Esophagus squamous epithelium (tissue), 5 donors: ENCODE measurements at places on chromosomes 16 and 17.

DNA sequence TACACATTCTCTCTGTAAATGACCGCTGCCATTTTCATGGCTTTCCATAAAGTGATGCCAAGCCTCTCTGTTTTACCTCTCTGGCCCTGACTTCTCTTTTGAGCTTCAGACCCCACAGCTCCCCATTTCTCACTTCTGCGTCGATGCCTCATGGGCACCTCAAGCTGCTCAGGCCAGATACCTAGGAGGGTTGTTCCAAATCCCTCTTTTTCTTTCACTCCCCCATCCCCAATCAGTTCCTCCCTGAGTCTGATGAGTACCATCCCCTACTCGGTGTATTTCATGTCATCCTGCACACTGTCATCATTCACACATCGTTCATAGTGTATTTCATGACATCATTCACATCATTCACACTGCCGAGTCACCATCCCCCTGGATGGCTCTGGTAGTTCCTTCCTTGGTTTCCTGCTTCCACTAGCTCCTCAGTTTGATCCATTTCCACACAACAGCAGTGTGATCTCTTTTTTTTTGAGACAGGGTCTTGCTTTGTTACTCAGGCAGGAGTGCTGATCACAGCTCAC, 43.1 kb downstream of the NTN1 start:
- DNase-seq: no peak

GRCh38 chr17:78344666-78345065, 15.2 kb downstream of the SOCS3 start:
- no peak for DNase-seq

GRCh38 chr17:77451894-77452852, 311.4 kb downstream of the SEC14L1 start:
- no peak for DNase-seq

GRCh38 chr16:85527042-85527766, 85.9 kb upstream of the GSE1 start:
- no peak for DNase-seq

- DNase-seq: no peak
These were observed 70.7 kb downstream of the OMG start for GRCh38 chr17:31226373-31226772.
